ENCODE measurements at places on chromosomes 7 and 10. TPM values are rescaled to one million over a fixed set of nuclear protein-coding genes. Genes with fewer than 3 reads are reported as not detected.

The HTR5A gene
- not detected for polyA plus RNA-seq

The SPDYE2 gene
- 4.5 TPM for polyA plus RNA-seq

The ENTPD7 gene
- 20.8 TPM for polyA plus RNA-seq

The NAT16 gene
- polyA plus RNA-seq: not detected

The CAV2 gene
- 28.9 TPM for polyA plus RNA-seq

The WIPF3 gene
- 5.6 TPM for polyA plus RNA-seq

The ADAM22 gene
- polyA plus RNA-seq: 12.7 TPM

The CDK1 gene
- 72.9 TPM for polyA plus RNA-seq

The BEND7 gene
- polyA plus RNA-seq: 39.7 TPM

The GDF2 gene
- polyA plus RNA-seq: not detected

Measured in renal cortex interstitium (tissue), 15 donors.